Glutamatergic neuron (in vitro differentiated cells): ENCODE measurements at places on chromosomes 3 and 15. TPM values are rescaled to one million over a fixed set of nuclear protein-coding genes. Genes with fewer than 3 reads are reported as not detected.

- H3K4me3 ChIP-seq, result no peak overlapping the region
- H3K36me3 ChIP-seq, result peaks cover 6% of the 10 kb centered on the region
- H3K4me1 ChIP-seq, result no peaks in the 10 kb centered on the region
- no peaks in the 10 kb centered on the region for H3K27me3 ChIP-seq
- DNase-seq, result no peak
Observed at GRCh38 chr15:85000937-85001336, 19.3 kb downstream of the PDE8A start.

- no peaks in the 10 kb centered on the region for H3K4me1 ChIP-seq
- no peaks in the 10 kb centered on the region for H3K36me3 ChIP-seq
- H3K27me3 ChIP-seq, result no peaks in the 10 kb centered on the region
Observed at GRCh38 chr3:87047852-87048251, 56.9 kb upstream of the VGLL3 start.

- H3K27ac ChIP-seq, result no peak overlapping the region
- no peak for DNase-seq
- H3K36me3 ChIP-seq, result no peaks in the 10 kb centered on the region
- H3K27me3 ChIP-seq, result no peaks in the 10 kb centered on the region
- no peaks in the 10 kb centered on the region for H3K4me1 ChIP-seq
Observed at GRCh38 chr3:118782755-118783202, 251.9 kb downstream of the IGSF11 start.

GRCh38 chr3:13013994-13014754, 59.1 kb downstream of the IQSEC1 start:
- H3K4me3 ChIP-seq, result peak overlapping the region; percentile 57
- DNase-seq, result no peak
- H3K27ac ChIP-seq, result peak overlapping the region; percentile 80
- peaks cover 17% of the 10 kb centered on the region for H3K27me3 ChIP-seq
- H3K36me3 ChIP-seq, result no peaks in the 10 kb centered on the region

The EPHA6 gene
- 9.0 TPM for total RNA-seq

The OCA2 gene
- total RNA-seq, result 1.7 TPM

The ATP10A gene
- total RNA-seq, result not detected

GRCh38 chr15:35827911-35828310, 281.9 kb upstream of the DPH6 start:
- no peaks in the 10 kb centered on the region for H3K27me3 ChIP-seq
- DNase-seq, result no peak
- H3K27ac ChIP-seq, result no peak overlapping the region
- no peak overlapping the region for H3K4me3 ChIP-seq
- H3K36me3 ChIP-seq, result no peaks in the 10 kb centered on the region
- H3K4me1 ChIP-seq, result no peaks in the 10 kb centered on the region

- H3K27me3 ChIP-seq, result peaks cover 2% of the 10 kb centered on the region
- no peak overlapping the region for H3K4me3 ChIP-seq
- H3K36me3 ChIP-seq, result no peaks in the 10 kb centered on the region
- H3K27ac ChIP-seq, result no peak overlapping the region
- H3K4me1 ChIP-seq, result no peaks in the 10 kb centered on the region
Observed at GRCh38 chr3:98233468-98233867, 30.6 kb upstream of the OR5H6 start.

GRCh38 chr15:29170521-29170920, 99.1 kb downstream of the NSMCE3 start:
- H3K4me3 ChIP-seq, result no peak overlapping the region
- no peaks in the 10 kb centered on the region for H3K36me3 ChIP-seq
- H3K4me1 ChIP-seq, result peaks cover 4% of the 10 kb centered on the region
- H3K27ac ChIP-seq, result no peak overlapping the region
- DNase-seq, result no peak
- H3K27me3 ChIP-seq, result peaks cover 4% of the 10 kb centered on the region

- DNase-seq, result no peak
- H3K4me3 ChIP-seq, result no peak overlapping the region
- no peaks in the 10 kb centered on the region for H3K4me1 ChIP-seq
- H3K36me3 ChIP-seq, result no peaks in the 10 kb centered on the region
- H3K27me3 ChIP-seq, result no peaks in the 10 kb centered on the region
Observed at GRCh38 chr3:178777718-178778411, 241.6 kb downstream of the KCNMB2 start.

The MNS1 gene
- total RNA-seq, result not detected

DNA sequence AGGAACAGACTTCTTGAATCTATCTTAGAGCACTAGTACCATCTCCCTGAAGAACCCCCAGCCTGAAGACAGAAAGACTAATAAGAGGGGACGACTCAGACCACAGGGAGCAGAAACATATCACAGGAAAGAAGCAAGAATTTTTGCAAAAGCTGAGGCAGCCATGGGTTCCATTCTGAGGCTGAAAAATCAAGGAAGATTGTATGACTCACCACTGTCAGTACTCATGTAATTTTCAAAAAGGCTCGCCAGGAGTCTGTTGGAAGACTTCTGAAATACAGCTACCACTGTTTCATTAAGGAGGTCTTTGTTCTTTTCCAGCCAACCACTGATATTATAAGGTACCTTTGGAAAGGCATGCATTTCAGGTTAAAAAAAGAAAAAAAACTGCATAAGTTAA, 47.5 kb downstream of the MYH15 start:
- DNase-seq, result no peak
- peaks cover 29% of the 10 kb centered on the region for H3K4me1 ChIP-seq
- no peaks in the 10 kb centered on the region for H3K36me3 ChIP-seq
- peak overlapping the region; percentile 46 for H3K27ac ChIP-seq
- peaks cover 2% of the 10 kb centered on the region for H3K27me3 ChIP-seq

DNA sequence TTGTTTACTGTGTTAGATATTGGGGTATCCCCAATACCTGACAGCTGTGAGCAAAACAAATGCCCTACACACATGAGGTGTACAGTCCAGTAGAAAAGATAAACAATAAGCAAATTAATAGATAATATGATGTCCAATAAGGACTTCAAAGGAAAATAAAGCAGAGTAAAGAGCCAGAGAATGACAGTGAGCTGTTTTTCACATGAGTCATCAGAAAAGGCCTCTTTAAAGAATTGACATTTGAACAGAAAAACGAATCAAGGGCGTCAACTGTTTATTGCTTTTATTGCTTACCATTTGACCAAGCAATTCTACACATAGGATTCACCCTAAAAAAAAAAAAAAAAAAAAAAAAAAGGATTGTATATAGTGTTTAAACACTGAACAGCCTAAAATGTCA, 96.6 kb upstream of the FLNB start:
- no peak overlapping the region for H3K27ac ChIP-seq
- H3K4me3 ChIP-seq, result no peak overlapping the region
- no peak for DNase-seq
- H3K4me1 ChIP-seq, result no peaks in the 10 kb centered on the region
- H3K27me3 ChIP-seq, result no peaks in the 10 kb centered on the region
- H3K36me3 ChIP-seq, result no peaks in the 10 kb centered on the region

The GP5 gene
- total RNA-seq, result 0.15 TPM

The LINGO1 gene
- 180 TPM for total RNA-seq

GRCh38 chr3:94414418-94414817, 351.6 kb downstream of the NSUN3 start:
- H3K4me3 ChIP-seq, result peak overlapping the region; percentile 22
- peaks cover 22% of the 10 kb centered on the region for H3K4me1 ChIP-seq
- no peak for DNase-seq

- peak; percentile 61 for DNase-seq
- H3K4me3 ChIP-seq, result no peak overlapping the region
- H3K4me1 ChIP-seq, result peaks cover 21% of the 10 kb centered on the region
Observed at GRCh38 chr15:51380999-51381806, 39.7 kb downstream of the GLDN start.

GRCh38 chr3:138862924-138863775, 28.4 kb upstream of the PIK3CB start:
- H3K27ac ChIP-seq, result no peak overlapping the region
- DNase-seq, result no peak
- H3K4me1 ChIP-seq, result no peaks in the 10 kb centered on the region
- peaks cover 2% of the 10 kb centered on the region for H3K27me3 ChIP-seq
- no peak overlapping the region for H3K4me3 ChIP-seq

The LRRC31 gene
- not detected for total RNA-seq

DNA sequence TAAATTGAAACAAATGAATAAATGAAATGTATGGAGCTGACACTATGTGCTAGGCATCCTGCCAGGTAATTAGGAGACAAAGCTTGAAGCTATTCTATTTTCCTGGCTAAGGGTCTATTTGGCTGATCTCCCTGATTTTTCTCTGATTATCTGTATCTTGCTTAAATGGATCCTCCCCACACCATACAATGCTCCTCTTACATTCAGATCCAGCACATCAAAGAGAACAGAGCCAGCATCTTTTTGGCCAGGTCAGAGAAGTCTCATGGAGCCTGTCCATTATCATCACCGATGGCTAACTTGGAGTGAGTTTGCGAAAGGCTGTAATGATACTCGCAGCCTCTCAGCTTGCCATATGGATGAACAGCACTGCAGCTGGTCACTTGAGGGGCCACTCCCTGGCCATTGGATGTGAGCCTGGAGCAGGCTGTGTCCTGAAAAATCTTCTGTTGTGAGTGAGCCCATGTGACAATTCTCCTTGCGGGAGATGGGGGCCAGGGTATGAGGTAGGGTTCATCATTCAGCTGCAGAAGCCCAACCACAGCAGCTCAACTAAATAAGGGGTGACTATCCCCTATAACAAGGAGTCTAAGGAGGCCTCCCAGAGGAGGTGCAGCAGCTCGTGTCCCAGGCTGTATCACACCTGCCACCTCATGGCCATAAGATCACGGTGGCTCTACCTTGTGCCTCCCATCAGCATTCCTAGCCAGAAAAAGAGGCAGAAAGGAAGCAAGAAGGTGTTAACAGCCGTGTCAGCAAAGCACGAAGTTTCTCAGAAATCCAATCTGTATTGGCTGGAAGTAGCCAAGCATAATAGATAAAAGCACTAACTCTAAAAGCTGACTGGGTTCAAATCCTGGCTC, 69.3 kb upstream of the ST8SIA2 start:
- H3K36me3 ChIP-seq, result no peaks in the 10 kb centered on the region
- DNase-seq, result no peak
- H3K27ac ChIP-seq, result no peak overlapping the region
- peaks cover 13% of the 10 kb centered on the region for H3K4me1 ChIP-seq
- H3K27me3 ChIP-seq, result peaks cover 3% of the 10 kb centered on the region
- no peak overlapping the region for H3K4me3 ChIP-seq

The COLQ gene
- total RNA-seq, result 4.8 TPM

GRCh38 chr3:6112546-6112945, 748.4 kb upstream of the GRM7 start:
- no peak overlapping the region for H3K27ac ChIP-seq
- H3K4me1 ChIP-seq, result no peaks in the 10 kb centered on the region
- H3K4me3 ChIP-seq, result no peak overlapping the region
- no peaks in the 10 kb centered on the region for H3K36me3 ChIP-seq
- no peaks in the 10 kb centered on the region for H3K27me3 ChIP-seq
- DNase-seq, result no peak

DNA sequence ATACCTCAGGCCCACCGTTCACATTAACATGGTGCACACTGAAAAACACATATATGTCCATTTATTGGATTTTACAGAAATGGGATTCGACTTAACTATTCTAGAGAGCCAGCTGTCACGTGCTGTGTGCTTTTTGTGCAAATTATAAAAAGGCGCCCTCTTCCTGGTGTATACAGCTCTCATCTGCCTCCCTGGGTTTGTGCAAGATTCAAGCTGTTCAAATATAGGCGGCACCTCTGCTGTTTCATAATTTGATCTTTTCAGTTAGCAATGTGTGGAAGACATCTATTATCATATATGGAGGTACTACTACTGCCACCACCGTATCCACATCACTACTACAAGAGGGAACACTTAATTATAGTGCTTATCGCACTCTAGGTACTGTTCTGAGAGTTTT, 187.6 kb downstream of the EBLN2 start:
- no peak overlapping the region for H3K4me3 ChIP-seq
- peaks cover 5% of the 10 kb centered on the region for H3K36me3 ChIP-seq
- DNase-seq, result no peak
- H3K27me3 ChIP-seq, result peaks cover 2% of the 10 kb centered on the region
- H3K4me1 ChIP-seq, result no peaks in the 10 kb centered on the region

The PAQR5 gene
- total RNA-seq, result not detected

DNA sequence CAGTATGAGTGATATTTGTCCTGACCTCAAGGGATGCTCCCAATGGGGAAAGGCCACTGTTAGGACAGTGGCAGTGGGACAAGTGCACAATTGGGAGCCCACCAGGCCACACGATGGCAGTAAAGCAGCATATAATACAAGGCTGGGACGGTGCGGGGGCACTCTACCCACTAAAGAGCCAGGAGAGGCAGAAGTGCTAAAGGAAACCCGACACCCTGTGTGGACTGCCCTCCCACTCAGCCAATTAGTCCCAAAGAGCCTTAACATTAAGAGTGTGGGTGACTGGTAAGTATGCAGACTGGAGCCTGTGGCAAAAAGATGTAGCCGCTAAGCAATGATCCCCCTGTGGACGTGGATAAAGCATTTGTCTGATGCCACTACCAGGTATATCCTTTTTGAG, 8.2 kb upstream of the ZNF589 start:
- peaks cover 13% of the 10 kb centered on the region for H3K4me1 ChIP-seq
- H3K4me3 ChIP-seq, result peak overlapping the region; percentile 52
- DNase-seq, result peak; percentile 84
- no peaks in the 10 kb centered on the region for H3K27me3 ChIP-seq
- H3K27ac ChIP-seq, result no peak overlapping the region
- H3K36me3 ChIP-seq, result no peaks in the 10 kb centered on the region

- peaks cover 2% of the 10 kb centered on the region for H3K27me3 ChIP-seq
- H3K27ac ChIP-seq, result no peak overlapping the region
- peaks cover 24% of the 10 kb centered on the region for H3K4me1 ChIP-seq
Observed at GRCh38 chr3:15055019-15055557, 10.0 kb downstream of the MRPS25 start.

DNA sequence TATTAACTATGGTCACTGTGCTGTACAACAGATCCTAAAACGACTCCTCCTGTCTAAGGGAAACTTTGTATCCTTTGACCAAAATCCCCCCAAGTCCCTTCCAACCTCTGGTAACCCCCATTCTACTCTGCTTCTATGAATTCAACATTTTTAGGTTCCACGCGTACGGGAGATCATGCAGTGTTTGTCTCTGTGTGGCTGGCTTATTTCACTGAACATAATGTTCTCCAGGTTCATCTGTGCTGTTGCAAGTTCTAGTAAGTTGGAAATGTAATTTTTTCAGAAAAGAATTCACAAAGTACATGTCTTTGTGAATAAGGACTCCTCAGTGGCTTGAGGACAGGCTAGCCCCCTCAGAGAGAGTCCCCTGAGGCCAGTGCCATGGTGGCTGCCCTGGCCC, 66.1 kb downstream of the ATP10A start:
- H3K27me3 ChIP-seq, result peaks cover 5% of the 10 kb centered on the region
- H3K36me3 ChIP-seq, result no peaks in the 10 kb centered on the region
- DNase-seq, result no peak
- H3K27ac ChIP-seq, result no peak overlapping the region
- H3K4me1 ChIP-seq, result peaks cover 10% of the 10 kb centered on the region

- H3K27ac ChIP-seq, result no peak overlapping the region
- H3K36me3 ChIP-seq, result no peaks in the 10 kb centered on the region
- DNase-seq, result no peak
- H3K4me1 ChIP-seq, result peaks cover 5% of the 10 kb centered on the region
Observed at GRCh38 chr15:67017311-67017710, 48.1 kb upstream of the SMAD3 start.

GRCh38 chr15:25436707-25437106, 2.1 kb downstream of the UBE3A start:
- no peaks in the 10 kb centered on the region for H3K36me3 ChIP-seq
- H3K27me3 ChIP-seq, result no peaks in the 10 kb centered on the region
- DNase-seq, result no peak
- no peak overlapping the region for H3K27ac ChIP-seq
- peaks cover 15% of the 10 kb centered on the region for H3K4me1 ChIP-seq
- H3K4me3 ChIP-seq, result peak overlapping the region; percentile 96
